Non-pigmented ciliary epithelial cell (primary cell): ENCODE measurements at places on chromosomes 1 and 21.

- no peak for DNase-seq
Measured at GRCh38 chr1:246827396-246827795, 103.2 kb downstream of the SCCPDH start.

GRCh38 chr1:247639381-247639981 lies 34.1 kb downstream of the OR2G3 start:
- DNase-seq = no peak

- DNase-seq = no peak
Measured at GRCh38 chr1:223466151-223466550, 72.9 kb downstream of the CCDC185 start.

DNA sequence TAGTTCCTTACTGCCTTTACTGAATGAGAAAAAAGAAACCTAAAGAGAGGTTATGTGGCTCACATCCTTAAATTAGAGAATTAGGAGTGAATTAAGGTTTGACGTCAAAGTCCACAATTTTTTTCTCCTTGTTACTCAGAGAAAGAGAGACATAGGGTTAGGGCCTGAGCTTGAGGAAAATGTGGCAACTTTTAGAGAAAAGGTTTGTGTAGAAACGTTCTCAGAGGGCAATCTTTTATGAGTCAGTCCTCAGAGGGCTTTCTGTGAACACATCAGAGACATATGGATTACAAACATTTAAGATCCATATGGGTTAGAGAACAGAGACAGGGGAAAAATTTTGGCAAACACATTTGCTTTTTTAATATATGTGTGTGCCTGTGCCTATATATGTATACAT lies 242.8 kb downstream of the TGFB2 start:
- no peak for DNase-seq

- no peak for DNase-seq
Measured at GRCh38 chr1:53391982-53392381, 64.1 kb upstream of the LRP8 start.

DNA sequence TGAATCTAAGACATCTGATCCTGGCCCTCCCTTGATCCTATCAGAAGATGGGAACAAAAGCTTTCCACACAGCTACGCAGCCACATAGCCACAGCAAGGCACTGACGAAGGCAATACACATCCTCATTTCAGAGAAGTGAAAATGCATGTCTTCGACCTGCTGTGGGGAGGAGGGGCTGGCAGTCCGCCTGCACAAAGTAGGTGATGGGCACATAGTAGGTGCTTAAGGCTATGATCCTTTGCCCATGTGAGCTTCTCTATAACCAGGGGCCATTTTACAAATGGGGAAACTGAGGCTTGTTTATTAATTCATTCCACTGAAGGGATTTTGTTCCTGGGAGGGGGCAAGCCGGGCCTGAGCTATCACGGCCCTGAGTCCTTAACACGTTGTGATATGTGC lies 94.2 kb downstream of the PAX7 start:
- DNase-seq = no peak

- DNase-seq = no peak
Measured at GRCh38 chr1:113808450-113809195, 3.7 kb downstream of the RSBN1 start.

- no peak for DNase-seq
Measured at GRCh38 chr1:66328896-66329295, 205.1 kb upstream of the SGIP1 start.

- DNase-seq = no peak
Measured at GRCh38 chr1:111948209-111949171, 41.0 kb downstream of the KCND3 start.

DNA sequence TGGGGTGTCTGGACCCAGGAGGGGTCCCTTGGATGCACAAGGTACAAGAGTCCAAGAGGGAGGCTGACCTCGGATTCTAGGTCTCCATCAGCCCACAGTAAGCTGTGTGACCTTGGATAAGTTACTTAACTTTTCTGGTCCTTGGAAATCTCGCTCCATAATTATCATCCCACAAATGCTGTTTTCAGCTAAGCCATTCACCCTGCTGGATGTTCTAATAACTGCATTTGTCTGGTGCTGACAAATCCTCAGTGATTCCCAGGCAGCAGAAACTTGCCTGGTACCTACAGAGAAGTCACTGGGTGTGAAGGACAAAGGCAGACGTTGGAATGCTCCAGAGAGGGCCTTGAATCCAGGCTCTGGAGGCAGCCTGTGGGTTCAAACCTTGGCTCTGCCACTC lies 89.7 kb downstream of the IGSF21 start:
- DNase-seq = no peak

DNA sequence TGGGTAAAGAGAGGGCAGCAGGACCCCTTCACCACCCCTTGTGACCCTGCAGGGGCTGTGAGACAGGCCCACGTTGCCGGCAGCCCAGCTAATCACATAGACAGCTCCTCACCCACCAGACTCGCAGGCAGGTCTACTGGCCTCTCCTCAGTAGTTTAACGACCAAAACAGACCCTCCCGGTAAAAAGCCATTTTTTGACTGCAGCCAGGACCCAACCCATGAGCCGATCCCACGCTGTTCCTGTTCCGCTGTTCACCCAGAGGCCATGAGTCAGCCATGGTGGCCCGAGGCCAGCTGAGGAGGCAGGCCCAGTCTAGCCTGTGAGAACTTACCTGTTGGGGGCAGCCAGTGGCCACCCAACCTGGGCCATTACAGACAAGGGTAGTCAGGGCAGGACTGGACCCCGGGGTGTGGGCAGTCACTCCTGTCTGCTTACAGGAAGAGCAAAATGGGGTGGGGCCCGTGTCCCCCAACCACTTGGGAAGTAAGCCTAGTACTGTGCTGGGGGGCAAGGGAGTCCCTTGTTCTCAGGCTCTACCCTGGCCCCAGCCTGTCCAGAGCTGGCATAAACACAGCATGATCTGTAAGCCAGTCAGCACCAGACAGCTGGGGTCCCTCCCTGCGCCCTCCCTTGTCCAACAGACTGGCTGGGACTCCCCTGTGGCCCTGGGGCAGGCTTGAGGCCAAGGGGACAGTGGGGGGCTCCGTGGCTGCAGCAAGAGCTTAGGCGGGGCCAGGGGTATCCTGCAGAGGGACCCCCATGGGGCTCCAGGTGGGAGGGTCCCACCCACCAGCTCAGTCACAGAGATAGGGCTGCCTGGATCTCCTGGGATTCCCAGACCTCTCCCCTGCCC lies 61.9 kb downstream of the WNT9A start:
- no peak for DNase-seq

- DNase-seq = no peak
Measured at GRCh38 chr21:42009018-42009830, 936 bp downstream of the ZBTB21 start.

GRCh38 chr21:38170283-38170682 lies 86.5 kb upstream of the KCNJ15 start:
- DNase-seq = no peak

- peak; percentile 15 for DNase-seq
Measured at GRCh38 chr1:77797991-77798390, 18.5 kb downstream of the MIGA1 start.

GRCh38 chr1:38990386-38990737 lies 714 bp upstream of the AKIRIN1 start:
- DNase-seq = no peak

DNA sequence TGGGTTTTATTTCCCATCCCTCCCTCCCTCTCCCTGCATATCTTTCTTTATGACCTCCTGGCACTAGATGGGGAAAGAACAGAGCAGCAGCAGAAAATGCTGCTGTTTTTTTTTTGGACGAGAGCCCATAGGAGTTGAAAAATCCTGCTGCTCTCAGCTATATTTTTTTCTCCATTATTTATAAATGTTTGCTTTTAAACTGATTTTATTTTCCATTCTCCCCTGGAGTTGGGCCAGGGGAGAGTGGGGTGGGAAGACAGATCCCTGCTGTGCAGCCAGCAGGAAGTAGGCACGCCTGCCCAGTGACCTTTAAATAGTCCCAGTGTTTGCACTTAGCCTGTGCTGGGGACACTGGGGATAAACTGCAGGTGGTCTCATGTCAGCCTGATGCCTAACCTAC lies 17.4 kb downstream of the SFT2D2 start:
- no peak for DNase-seq

DNA sequence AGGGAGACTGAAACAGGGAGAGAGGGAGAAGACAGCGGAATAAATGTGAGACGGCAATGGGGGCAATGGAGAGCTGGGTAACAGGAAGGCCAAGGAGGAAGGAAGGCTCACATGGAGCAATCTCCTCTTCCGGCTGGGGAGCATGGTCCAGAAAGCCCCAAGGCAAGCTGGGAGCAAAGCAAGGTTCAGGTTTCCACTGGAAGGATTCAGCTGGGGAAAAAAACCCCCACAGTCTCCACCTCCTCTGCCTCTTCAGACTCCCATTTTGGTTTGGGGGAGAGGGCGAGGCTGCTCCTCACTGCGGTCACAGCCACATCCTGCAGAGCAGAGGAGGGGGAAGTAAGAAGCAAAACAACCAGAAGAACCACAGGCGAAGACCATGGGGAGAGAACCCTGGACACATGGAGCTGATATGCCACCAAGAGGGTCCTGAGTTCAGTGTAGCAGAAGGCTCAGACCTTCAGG lies 650 bp downstream of the TNFAIP8L2 start:
- no peak for DNase-seq

DNA sequence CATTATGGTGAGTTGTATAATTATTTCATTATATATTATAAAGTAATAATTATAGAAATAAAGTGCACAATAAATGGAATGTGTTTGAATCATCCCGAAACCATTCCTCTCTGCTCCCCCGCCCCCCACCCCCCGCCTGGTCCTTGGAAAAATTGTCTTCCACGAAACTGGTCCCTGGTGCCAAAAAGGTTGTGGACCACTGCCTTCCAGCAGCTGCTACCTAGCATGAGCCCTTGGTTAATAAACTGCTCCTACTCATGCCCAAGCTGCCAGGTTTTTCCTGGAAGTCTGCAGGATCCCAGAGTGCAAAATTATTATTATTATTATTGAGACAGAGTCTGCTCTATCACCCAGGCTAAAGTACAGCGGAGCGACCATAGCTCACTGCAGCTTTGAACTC lies 6.8 kb upstream of the IFNGR2 start:
- no peak for DNase-seq

- DNase-seq = no peak
Measured at GRCh38 chr1:45326627-45327623, at the start of gene HPDL. Gene HPDL, plus strand, starts transcription at chr1:45326895. Its CDS starts 254 bp downstream, at chr1:45327149.

DNA sequence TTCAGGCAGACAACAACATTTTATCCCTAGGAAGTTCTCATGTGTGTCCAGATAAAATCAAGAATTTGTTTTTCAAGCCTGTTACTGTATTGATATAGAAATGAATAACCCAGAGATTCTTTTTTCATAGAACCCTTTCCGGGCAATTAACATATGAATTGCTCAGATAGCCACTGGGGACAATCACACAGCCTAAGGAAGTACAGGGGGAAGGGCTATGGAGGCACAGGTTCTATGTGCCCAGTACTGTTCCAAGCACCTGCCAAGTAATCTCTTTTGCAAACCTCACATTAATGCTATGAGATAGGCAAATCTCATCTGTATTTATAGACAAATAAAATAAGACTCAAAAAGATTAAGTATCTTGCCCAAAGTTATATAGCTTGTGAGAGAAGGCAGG lies 84.9 kb downstream of the NTNG1 start:
- DNase-seq = no peak
